Fibroblast of skin of scalp (primary cell): ENCODE measurements at places on chromosomes 4 and X.

GRCh38 chrX:69232945-69233344 lies 67.7 kb upstream of the PJA1 start:
- peak; percentile 31 for DNase-seq

GRCh38 chr4:77432717-77433417 lies 172.8 kb upstream of the CXCL13 start:
- no peak for DNase-seq

- no peak for DNase-seq
Observed at GRCh38 chr4:125952631-125953030, 637.9 kb downstream of the FAT4 start.

GRCh38 chrX:48461830-48462229 lies 8.2 kb downstream of the SLC38A5 start:
- no peak for DNase-seq

GRCh38 chrX:50168241-50168687 lies 32.5 kb downstream of the AKAP4 start:
- peak; percentile 8 for DNase-seq

DNA sequence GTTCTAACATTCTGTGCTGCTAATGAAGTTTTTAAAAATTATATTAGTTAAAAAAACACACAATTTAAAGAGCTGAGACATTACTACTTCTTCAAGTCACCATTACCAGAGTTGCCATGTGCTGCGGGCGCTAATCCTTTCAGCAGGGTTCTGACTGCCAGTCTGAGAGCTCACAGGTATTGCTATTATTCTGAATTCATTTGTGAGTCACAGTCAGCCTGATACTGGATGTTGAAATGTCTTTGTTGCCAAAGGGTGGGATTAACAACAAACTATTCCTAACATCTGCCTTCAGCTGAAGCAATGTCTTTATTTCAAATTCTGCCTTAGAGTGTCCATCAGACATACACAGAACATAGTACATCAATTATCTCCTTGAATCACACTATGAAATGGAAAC lies 197.1 kb upstream of the FGF13 start:
- no peak for DNase-seq

DNA sequence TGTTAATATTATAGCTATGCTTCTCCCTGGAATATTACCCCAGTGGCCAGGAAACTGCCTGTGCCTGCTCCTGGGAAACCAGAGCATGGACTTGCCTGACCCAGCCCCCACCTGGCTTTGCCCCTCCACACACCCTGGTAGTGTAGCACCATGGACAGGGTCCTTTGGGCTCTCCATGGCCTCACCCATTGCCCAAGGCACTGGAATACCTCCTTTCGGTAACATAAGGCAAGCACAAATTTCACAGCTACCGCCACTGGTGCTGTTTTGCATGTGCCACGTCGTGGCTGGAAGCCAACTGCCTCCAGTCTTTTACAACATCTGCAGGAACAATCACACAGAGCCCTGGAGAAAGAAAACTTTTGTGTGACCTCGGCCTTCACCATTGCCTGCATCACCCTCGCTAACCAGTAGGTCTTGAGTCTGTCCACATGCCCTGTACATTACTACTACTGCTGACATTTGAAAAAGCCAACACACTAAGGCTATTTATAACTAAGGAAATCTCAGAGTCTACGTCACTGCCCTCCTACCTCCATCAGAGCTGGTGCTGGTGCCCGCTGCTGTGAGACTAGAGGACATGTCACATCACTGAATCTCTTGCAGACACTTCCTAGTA lies 47.7 kb downstream of the HPGD start:
- DNase-seq: no peak

- peak; percentile 35 for DNase-seq
Observed at GRCh38 chr4:169621731-169622492, 1.5 kb downstream of the CLCN3 start.

DNA sequence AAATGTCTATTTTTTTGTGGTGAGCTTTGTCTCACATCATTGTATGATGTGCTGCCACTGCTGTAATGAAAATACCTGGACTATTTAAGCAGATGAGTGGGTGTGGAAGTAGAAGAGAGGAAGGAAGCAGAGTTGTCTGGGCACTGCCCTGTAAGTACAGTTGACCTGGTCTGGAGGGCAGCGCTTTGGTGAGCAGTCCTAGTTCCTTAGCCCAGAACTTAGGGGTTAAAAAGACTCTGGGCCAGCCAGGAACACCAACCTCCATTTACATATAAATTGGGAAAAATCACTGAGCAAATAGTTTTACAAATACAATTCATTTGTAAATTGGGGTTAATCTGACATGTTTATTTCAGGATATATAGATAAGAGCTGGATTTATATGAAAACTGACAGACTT lies 347.1 kb upstream of the FAT1 start:
- no peak for DNase-seq
